Stimulated activated CD8-positive, alpha-beta memory T cell treated with anti-CD3 and anti-CD28 coated beads, Interleukin-4, amount 100 ng/mL, for 1 hour (primary cell): ENCODE measurements at places on chromosomes 2 and 18.

GRCh38 chr2:233209533-233210171 lies 41.8 kb upstream of the ATG16L1 start:
- DNase-seq: no peak

DNA sequence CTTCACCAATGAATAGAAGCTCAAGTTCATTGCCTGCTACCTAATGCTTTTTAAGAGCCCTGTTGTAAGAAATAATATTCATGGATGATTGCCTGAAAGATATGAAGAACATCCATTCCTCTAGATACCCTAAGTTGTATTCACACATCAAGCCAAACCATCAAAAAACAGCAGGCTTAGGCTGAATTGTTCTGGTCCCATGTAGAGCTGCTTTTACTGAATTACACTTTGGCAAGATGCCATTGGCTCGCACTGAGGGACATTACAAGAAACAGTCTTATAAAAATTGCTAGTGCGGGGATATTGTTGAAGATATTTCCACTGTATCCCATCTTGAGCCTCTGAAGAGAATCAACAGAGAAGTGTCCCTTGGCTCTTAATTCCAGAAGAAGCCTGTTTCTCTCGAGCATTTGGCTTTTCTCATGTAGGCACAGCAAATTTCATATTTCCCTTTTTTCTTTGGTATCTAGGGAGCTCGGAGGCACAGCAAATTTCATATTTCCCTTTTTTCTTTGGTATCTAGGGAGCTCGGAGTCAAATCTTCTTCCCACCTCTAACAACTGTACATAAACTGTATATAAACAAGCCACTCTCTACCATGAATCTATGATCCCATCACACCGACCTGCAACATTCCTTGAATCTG lies 107.5 kb downstream of the COLEC12 start:
- DNase-seq: no peak

DNA sequence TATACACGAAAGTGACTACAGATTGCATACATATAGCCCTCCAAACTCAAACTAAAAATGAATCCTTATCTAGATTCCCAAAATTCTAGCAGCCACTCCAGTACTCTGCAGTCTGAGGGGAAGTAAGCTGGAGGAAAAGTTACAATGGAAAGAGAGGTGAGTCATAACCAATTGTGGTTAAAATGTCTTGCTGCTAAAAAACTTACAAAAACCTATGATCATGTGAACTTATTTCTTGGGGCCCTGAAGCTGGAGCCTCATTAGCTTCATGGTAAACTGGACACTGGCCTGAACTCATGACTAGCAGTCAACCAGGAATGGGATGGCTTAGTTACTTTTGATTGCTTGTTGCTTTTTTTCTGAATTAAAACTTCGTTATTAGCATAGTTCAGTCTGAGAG lies 175.9 kb downstream of the SLC4A3 start:
- DNase-seq: no peak

DNA sequence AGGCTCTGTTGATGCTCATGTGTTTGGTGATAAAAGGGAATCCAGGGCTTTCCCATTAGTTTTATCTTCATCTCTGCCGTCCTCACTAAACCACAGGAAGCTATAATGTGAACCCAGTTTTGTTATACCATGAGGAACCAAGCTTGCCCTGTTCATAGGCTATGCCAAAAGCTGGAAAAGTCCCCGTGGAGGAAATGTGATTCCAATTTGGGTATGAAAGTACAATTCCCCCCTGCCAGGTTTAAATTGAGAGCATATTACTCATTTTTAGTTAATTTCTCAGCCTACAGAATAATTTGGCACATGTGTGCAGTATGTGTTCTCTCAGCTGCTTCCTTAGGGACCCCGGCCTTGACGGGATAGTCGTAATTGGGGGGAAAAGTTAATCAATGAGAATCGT lies 327.4 kb downstream of the RND3 start:
- no peak for DNase-seq

GRCh38 chr2:229445019-229445418 lies 173.9 kb upstream of the PID1 start:
- DNase-seq: no peak

- no peak for DNase-seq
These were observed 56.4 kb downstream of the SNORC start for GRCh38 chr2:232926431-232926939.

GRCh38 chr2:84965827-84966226 lies 5.1 kb upstream of the KCMF1 start:
- DNase-seq: no peak

GRCh38 chr18:59159265-59159664 lies 19.6 kb downstream of the SEC11C start:
- no peak for DNase-seq

DNA sequence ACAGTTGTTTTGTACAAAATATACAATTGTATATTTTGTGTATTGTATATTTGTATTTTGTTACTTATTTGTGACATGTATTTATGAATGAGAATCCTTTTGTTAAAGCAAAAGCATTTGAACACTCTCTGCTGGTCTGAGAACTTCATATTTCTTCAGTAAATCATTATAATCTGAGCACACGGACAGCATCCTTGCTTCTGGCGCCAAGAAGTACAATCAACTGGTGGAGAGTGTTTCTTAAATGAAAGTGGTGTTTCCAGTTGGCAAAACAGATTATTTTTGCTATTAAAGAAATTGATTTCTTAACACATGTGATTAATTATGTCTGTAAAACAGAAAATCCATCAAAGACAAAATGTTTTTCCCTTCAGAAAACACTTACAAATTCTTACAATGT lies 95.1 kb upstream of the COPS8 start:
- DNase-seq: no peak
